ENCODE measurements at places on chromosomes 4 and X.
A peak's percentile ranks its signal among the peaks of the same experiment; 100 is the strongest.

- no peak for DNase-seq
Measured at GRCh38 chr4:15753786-15754185, 24.3 kb upstream of the CD38 start.

DNA sequence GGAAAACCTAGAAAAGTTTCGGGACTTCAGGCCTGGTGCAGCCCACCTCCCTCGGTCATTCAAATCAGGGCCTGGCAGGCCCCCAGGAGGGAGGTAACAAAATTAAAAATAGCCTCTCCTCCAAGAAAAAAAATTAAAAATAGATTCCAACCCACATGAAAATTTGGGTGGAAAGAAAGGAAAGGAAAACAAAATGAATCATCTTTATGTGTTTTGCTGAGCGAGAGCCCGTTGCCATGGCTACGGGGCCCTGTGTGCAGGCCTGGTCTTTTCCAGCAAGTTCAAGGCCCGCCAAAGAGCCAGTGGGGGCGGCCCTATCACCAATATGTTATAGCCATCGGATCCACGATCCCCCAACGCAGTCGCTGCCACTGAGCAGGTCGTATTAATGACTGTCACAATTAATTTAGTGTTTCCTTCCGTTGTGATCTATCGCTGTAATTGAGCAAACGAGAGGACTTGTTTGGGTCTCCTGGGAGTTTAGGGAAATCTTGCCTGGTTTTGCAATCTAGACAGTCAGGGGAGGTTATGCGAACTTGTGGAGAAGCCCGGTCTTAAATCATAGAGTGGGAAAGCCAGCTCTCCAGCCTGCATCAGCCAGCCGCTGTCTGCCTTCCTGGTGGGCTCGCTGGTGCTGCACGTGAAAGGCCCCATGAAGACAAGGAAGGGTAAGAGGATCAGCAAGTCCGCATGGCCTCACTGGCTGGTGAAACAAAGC lies 452.4 kb downstream of the BCOR start:
- no peak for DNase-seq

DNA sequence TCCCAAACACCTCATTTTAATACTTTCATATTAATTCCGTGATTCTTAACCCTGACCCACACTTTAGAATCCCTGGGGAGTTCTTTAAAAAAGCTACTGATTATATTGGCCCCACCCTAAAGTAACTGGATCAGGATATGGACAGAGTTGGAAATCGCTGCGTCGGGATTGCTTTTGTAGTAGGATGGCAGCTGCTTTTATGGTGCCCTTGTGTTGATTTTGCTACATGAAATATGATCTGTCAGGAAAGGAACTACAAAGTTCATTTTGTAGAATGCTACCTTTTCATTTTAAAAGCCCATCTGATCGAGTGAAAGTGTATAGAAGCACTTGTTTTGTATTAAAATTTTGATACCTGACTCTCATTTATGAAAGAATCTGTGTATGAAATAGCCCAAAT lies 43.6 kb downstream of the TMEM131L start:
- DNase-seq = no peak

GRCh38 chr4:8029689-8030088 lies 90.0 kb upstream of the AFAP1 start:
- DNase-seq = peak; percentile 14

Measured in DMS79 treated with DMSO at 0.1 percent for 48 hours (cell line).